ENCODE measurements at places on chromosomes 2 and 18. TPM values are rescaled to one million over a fixed set of nuclear protein-coding genes. Genes with fewer than 3 reads are reported as not detected.

Gene CD207
- 0.23 TPM for total RNA-seq

GRCh38 chr18:10164271-10165071 lies 250.7 kb downstream of the VAPA start:
- no peaks in the 10 kb centered on the region for H3K27me3 ChIP-seq
- H3K4me3 ChIP-seq = no peak overlapping the region
- no peaks in the 10 kb centered on the region for H3K36me3 ChIP-seq
- no peak overlapping the region for H3K27ac ChIP-seq
- no peak for DNase-seq

DNA sequence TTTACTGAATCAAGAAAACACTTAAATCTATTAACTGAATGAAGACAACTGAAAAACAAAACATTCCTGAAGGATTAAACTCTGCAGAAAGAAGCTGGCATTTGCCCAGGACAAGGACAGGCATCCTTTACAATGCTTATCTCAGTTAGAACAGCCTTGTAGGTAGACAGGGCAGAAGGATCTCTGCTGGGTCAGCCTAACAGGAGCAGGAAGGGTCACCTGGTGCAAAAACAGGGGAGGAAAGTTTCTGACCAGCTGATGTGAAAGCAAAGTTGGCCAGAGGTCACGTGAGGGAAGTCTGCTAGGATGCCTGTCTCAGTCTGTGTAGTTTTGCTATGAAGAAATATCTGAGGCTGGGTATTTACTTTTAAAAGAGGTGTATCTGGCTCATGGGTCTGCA lies 348.6 kb downstream of the ANAPC1 start:
- no peaks in the 10 kb centered on the region for H3K36me3 ChIP-seq
- H3K4me1 ChIP-seq = no peaks in the 10 kb centered on the region
- no peak for DNase-seq

GRCh38 chr18:61929881-61930640 lies 37.3 kb upstream of the RNF152 start:
- no peaks in the 10 kb centered on the region for H3K27me3 ChIP-seq
- H3K27ac ChIP-seq = no peak overlapping the region
- H3K36me3 ChIP-seq = no peaks in the 10 kb centered on the region

Gene MITD1
- 16.0 TPM for total RNA-seq

Gene SRD5A2
- total RNA-seq = 5.0 TPM

- H3K4me1 ChIP-seq = no peaks in the 10 kb centered on the region
- no peaks in the 10 kb centered on the region for H3K36me3 ChIP-seq
- no peak for DNase-seq
- H3K27ac ChIP-seq = no peak overlapping the region
- no peak overlapping the region for H3K4me3 ChIP-seq
These were observed 323.7 kb downstream of the ARHGAP15 start for GRCh38 chr2:143452817-143453451.

Gene SLC19A3
- 0.41 TPM for total RNA-seq

DNA sequence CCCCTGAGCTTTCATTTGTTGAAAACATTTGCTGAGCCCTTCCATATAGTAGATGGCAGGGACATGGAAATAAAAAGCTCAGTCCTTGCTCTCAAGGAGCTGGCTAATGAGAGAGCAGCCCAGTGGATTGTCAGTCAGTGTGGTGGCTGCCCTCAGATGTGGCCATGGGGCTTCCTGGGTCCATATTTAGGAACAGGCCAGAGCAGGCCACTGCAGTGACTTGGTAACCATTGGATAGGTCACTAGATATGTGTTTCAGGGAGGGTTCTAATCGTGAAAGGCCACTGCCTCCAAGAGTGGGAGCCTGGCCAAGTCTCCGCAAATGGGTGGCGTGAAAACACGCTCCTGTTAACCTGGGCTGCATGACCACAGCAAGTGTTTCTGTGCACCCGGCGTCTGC lies 37.4 kb downstream of the NPAS2 start:
- H3K4me3 ChIP-seq = no peak overlapping the region
- no peaks in the 10 kb centered on the region for H3K36me3 ChIP-seq
- no peak overlapping the region for H3K27ac ChIP-seq
- no peaks in the 10 kb centered on the region for H3K4me1 ChIP-seq

Gene LOXL3
- total RNA-seq = 1.3 TPM

Gene MFSD2B
- total RNA-seq = not detected

Gene RAMP1
- total RNA-seq = 75.3 TPM

Gene RAB17
- total RNA-seq = 12.6 TPM

Gene CPLX4
- total RNA-seq = not detected

Gene RNF125
- total RNA-seq = 2.6 TPM

GRCh38 chr2:180647621-180648020 lies 332.8 kb upstream of the UBE2E3 start:
- H3K4me1 ChIP-seq = no peaks in the 10 kb centered on the region
- DNase-seq = no peak
- H3K36me3 ChIP-seq = no peaks in the 10 kb centered on the region
- H3K27me3 ChIP-seq = no peaks in the 10 kb centered on the region
- H3K4me3 ChIP-seq = no peak overlapping the region

Gene TMEM247
- total RNA-seq = 2.6 TPM

DNA sequence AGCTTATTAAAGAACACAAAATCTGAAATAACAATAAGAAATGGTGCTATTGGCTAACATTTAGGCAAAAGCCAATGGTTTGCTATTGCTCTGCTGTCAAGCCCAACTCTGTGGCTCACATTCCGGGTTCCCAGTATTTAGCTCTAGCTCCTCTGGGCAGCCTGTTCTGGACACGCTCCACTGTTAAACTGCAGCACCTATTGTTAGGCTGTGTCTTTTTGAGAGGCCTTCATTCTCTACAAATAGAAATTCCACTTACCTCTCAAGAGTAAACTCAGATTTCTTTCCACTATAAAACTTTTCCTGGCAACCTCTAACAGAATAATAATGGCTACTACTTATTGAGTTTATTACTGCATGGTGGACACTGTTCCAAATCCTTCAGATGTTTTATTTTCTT lies 3.7 kb upstream of the KLHL14 start:
- no peak overlapping the region for H3K4me3 ChIP-seq
- H3K36me3 ChIP-seq = no peaks in the 10 kb centered on the region
- H3K27me3 ChIP-seq = no peaks in the 10 kb centered on the region

Gene PIEZO2
- 4.1 TPM for total RNA-seq

Gene RUFY4
- total RNA-seq = 0.27 TPM

GRCh38 chr2:222982010-222982908 lies 69.7 kb upstream of the KCNE4 start:
- DNase-seq = no peak
- no peak overlapping the region for H3K4me3 ChIP-seq
- H3K36me3 ChIP-seq = no peaks in the 10 kb centered on the region
- H3K4me1 ChIP-seq = no peaks in the 10 kb centered on the region

DNA sequence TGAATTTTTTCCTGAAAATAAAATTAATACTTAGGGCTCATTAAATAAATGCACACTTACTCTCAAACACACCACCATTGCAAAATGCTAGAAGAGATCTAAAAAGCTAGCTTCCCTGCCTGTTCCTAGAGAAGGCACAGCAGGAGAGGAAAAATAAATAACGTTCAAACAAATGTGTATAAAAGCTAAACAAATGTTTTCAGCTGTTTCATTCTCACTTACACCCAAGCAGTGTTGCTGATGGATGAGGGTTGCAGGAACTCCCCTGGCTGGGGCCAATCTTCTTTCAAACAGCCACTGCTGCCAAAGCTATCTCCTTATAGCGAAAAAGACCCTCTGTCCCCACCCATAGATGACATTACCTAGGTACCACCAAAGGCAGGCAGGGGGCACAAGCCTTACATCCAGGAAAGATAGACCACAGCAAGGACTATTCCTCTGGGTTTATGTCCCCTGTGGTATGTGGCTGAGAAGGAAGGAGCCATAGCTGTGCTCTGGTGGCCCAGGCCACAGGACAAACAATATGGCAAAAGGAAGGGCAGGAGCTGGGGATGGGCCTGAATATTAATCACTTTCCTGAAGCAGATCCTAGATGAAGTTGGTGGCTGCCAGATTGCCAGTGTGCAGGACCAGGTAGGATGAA lies 214.6 kb downstream of the TTC32 start:
- no peak overlapping the region for H3K27ac ChIP-seq
- H3K4me1 ChIP-seq = no peaks in the 10 kb centered on the region
- DNase-seq = no peak
- H3K4me3 ChIP-seq = no peak overlapping the region

DNA sequence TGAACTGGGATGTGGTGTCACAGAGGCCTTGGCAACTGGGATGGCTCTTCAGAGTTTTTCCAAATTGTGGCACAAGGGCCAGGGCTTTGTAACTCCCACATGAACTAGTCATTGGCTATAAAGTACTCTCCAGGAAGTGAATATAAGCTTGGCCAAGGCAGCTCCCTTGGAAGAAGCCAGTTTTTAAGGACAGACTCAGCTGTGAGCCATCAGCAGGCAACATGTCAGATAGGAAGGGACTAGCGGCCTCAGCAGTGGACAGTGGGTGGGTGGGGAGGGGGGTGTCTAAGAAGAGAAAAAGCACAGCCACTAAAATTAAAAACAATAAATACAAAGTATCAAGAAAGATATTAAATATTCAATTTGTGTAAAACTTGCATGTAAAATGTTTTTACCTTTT lies 691.1 kb upstream of the PIK3C3 start:
- no peak for DNase-seq
- H3K4me1 ChIP-seq = no peaks in the 10 kb centered on the region
- H3K27me3 ChIP-seq = no peaks in the 10 kb centered on the region
- no peak overlapping the region for H3K27ac ChIP-seq
- no peaks in the 10 kb centered on the region for H3K36me3 ChIP-seq

DNA sequence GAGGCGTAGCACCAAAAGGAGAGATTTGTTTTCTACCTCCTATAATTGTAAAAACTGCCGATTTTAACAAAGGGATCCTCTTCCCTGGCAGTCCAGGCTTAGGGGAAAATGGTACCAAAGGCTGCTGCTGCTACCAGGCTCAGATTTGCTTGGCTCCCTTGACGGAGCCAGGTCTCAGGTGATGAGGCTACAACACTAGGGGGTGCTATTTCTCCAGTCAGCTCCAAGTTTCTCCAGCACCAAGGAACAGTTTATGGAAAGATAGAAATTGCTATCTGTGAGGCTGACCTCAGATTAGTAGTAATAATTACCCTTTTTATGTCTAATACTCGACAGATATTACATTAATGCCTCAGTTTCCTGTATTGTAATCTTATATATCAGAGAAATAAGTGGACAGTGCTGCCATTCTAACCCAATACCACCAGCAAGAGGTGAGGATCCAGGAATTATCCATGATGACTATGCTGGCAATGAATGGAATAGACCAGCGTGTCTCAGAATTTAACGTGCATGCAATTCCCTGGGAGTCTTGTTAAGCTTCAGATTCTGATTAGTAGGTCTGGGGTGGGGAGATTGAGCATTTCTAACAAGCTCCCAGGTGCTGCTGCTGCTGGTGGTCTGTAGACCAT lies 111.3 kb downstream of the ESCO1 start:
- no peaks in the 10 kb centered on the region for H3K4me1 ChIP-seq
- H3K4me3 ChIP-seq = no peak overlapping the region
- H3K27ac ChIP-seq = no peak overlapping the region
- H3K36me3 ChIP-seq = no peaks in the 10 kb centered on the region
- peak; percentile 39 for DNase-seq
- H3K27me3 ChIP-seq = no peaks in the 10 kb centered on the region

- H3K4me3 ChIP-seq = no peak overlapping the region
- H3K4me1 ChIP-seq = peaks cover 4% of the 10 kb centered on the region
- H3K27me3 ChIP-seq = no peaks in the 10 kb centered on the region
- no peaks in the 10 kb centered on the region for H3K36me3 ChIP-seq
- H3K27ac ChIP-seq = no peak overlapping the region
- no peak for DNase-seq
These were observed 56.7 kb downstream of the HS1BP3 start for GRCh38 chr2:20594048-20594750.

- no peaks in the 10 kb centered on the region for H3K36me3 ChIP-seq
- H3K27ac ChIP-seq = no peak overlapping the region
- H3K27me3 ChIP-seq = no peaks in the 10 kb centered on the region
- H3K4me1 ChIP-seq = no peaks in the 10 kb centered on the region
- no peak overlapping the region for H3K4me3 ChIP-seq
- no peak for DNase-seq
These were observed 191.9 kb downstream of the SPP2 start for GRCh38 chr2:234242459-234242836.

GRCh38 chr18:36322408-36322728 lies 24.9 kb downstream of the FHOD3 start:
- no peak overlapping the region for H3K27ac ChIP-seq
- DNase-seq = no peak
- no peaks in the 10 kb centered on the region for H3K4me1 ChIP-seq
- no peak overlapping the region for H3K4me3 ChIP-seq
- no peaks in the 10 kb centered on the region for H3K36me3 ChIP-seq

GRCh38 chr2:207930747-207931146 lies 94.6 kb downstream of the PLEKHM3 start:
- no peaks in the 10 kb centered on the region for H3K36me3 ChIP-seq
- peak overlapping the region; percentile 13 for H3K4me3 ChIP-seq
- peak overlapping the region; percentile 67 for H3K27ac ChIP-seq
- DNase-seq = peak; percentile 77

- no peak for DNase-seq
- no peak overlapping the region for H3K27ac ChIP-seq
- no peaks in the 10 kb centered on the region for H3K27me3 ChIP-seq
These were observed 260.6 kb downstream of the ANAPC1 start for GRCh38 chr2:111623380-111623779.

Gene ABCG5
- not detected for total RNA-seq

DNA sequence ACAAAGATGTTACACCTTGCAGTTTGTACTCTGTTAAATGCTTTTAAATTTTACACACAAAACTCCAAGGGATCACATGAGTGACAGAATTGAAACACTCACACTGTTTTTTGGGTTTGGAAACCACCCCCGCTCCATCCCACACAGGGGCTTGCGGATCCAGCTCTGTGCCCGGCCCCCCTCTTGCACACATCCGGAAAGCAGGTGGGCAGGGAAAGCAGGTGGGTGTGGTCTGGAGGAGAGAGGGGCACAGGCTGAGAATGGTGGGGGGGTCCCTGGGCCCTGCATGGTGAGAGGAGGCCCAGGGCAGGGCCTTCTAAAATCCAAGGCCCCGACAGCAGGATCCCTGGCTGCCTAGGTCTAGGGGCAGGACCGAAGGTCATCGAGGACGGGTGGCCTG lies 88.5 kb upstream of the HPCAL1 start:
- H3K4me1 ChIP-seq = no peaks in the 10 kb centered on the region
- H3K36me3 ChIP-seq = no peaks in the 10 kb centered on the region
- no peak overlapping the region for H3K4me3 ChIP-seq
- no peak for DNase-seq
- no peaks in the 10 kb centered on the region for H3K27me3 ChIP-seq
- H3K27ac ChIP-seq = no peak overlapping the region

Gene CIB4
- total RNA-seq = 0.46 TPM

Data from prostate gland (tissue), 2 donors.